ENCODE measurements at places on chromosomes 1 and 21. TPM values are rescaled to one million over a fixed set of nuclear protein-coding genes. Genes with fewer than 3 reads are reported as not detected.

DNA sequence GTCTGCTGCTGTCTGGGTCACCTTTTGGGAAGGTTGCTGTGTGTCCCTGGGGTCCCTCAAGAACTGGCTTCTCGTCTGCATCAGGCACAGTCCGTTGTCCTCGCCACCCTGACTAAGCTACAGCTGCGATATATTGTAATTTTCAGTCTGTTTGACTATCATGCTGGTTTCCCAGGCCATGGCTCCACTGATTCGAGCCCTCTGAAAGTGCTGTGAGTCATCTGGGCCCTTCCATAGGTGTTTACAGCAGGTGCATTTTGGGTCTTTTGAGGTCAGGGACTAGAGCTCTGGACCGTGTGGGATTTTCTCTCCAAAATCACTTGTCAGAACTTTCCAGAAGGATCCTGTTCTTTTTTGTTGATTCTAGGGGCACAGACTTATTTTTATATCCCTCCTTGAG is 52.8 kb downstream of the SPSB1 start:
- no peak for DNase-seq

DNA sequence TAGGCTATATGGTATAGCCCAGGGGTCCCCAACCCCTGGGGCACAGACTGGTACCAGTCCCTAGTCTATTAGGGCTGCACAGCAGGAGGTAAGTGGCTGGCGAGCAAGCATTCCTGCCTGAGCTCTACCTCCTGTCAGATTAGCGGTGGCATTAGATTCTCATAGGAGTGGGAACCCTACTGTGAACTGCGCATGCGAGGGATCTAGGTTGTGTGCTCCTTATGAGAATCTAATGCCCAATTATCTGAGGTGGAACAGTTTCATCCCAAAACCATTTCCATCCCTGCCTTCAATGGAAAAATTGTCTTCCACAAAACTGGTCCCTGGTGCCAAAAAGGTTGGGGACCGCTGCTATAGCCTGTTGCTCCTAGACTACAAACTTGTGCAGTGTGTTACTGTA is 22.8 kb upstream of the ZBTB8A start:
- DNase-seq, result no peak

DNA sequence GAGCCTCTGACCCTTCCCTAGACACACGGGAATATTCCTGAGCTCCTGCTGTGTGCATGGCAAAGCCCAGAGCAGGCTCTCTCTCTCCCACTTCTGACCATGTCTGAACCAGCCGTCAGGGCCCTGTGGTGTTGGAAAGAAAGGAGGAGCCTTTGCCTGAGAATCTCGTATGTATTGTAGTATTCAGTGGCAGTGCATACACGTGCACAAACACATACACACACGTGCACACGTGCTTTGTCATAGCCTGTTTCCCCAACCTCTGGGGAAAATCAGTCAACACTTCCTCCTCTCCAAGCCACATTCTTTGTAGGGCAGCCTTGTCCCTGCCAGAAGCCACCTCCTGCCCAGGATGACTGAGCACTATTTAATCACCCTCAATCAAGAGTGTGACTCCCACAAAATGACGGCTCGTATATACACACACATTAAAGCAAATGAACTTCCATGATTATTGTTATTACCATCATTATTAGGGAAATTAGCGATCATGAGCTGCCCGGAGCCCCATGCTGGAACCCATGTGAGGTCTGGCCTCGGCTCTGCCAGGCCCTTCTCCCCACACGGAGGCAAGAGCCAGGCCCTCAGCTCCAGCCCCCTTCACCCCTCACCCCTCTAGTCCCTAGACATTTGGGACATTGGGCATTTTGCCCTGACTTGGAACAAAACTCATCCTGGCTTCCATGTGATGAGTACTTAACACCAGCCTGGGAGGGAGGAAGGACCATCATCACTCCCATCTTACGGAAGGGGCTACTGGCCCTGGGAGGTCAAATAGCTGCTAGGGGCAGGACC is 331.9 kb downstream of the NPHP4 start:
- DNase-seq, result peak; percentile 68

Gene MMP23B
- 60.2 TPM for total RNA-seq

GRCh38 chr1:52552505-52553361 is at the start of gene TUT4:
Gene TUT4, minus strand, starts transcription at chr1:52553092. Its CDS starts 26,812 bp downstream, at chr1:52526280.
- DNase-seq, result peak; percentile 91

- DNase-seq, result no peak
These were observed 712.0 kb upstream of the PRMT6 start for GRCh38 chr1:106344494-106344893.

GRCh38 chr1:235945775-235946570 is 79.3 kb upstream of the LYST start:
- no peak for DNase-seq

DNA sequence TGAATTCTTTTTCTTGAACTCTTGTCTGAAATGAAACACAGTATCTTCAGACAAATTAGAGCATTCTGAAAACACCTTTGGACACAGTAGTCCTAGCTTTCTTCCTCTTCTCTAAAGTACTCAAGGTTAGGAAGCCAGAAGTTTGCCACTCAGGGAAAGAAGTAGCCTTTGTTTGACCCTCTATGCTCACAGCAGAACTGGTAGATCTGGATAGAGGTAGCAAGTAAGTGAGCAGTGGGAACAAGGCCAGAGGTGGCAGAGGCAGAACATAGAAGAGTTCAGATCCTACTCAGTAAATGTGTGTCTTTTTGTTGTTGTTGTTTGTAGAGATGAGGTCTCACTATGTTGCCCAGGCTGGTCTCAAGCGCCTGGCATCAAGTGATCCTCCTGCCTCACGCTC is 7.4 kb upstream of the PIGR start:
- DNase-seq, result no peak

DNA sequence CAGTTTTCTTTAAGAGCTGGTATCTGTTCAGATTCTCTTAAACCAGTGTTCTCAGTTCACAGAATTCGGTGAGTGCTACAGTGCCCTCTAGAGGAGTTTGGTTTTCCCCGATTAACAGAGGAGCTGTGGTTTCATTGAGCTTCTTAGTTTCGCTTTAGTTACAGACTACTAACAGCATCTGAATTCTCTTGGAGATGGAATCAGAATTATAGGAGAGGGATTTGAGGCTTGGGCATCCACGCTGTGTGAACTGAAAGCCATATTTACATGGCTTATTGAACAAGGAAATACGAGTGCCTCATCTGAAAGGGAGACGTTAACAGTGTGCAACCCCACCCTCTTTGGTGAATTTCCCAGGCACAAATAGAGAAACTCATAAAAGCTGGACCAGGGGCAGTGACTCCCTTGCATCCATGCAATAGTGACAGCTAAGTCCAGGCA is 202.0 kb downstream of the USH2A start:
- DNase-seq, result no peak

GRCh38 chr1:115098979-115099692 is 9.8 kb upstream of the TSPAN2 start:
- DNase-seq, result peak; percentile 78

DNA sequence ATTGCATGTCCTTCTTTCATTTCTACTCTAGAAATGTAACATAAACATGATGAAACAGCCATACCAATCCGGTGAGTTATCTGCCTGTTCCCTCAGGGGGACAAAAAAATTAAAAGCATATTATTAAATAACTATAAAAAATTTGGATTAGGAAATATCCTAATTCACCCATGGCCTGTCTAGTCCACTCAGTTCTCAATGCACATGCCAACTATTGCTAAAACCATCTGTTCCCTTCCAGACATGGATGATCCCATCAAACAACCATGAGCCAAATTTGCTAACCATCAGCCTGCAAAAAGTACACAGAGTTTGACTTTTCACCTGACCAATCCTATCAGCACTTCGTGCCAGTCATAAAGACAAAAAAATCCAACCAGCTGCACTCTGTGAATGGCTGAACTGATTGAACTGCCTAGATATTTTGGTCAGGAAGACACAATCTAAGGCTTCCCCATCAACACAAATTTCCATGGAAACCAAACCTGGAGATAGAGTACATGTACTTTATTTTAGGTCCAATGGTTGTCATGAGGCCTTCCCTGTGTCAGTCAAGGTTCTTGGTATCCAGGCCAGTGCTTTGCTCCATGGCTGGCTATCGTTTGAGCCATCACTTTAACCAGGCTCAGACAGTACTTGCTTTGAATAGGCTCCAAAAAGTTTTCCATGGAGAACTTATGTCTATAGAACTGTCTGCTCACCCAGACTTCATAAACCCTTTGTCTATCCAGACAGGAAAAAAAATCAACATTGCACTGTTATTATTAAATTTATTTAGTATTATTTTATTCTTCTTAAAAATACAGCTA is 570.8 kb downstream of the LTN1 start:
- DNase-seq, result no peak

Gene PADI1
- total RNA-seq, result not detected

Gene PSRC1
- total RNA-seq, result 0.59 TPM

Gene FAM151A
- 0.22 TPM for total RNA-seq

DNA sequence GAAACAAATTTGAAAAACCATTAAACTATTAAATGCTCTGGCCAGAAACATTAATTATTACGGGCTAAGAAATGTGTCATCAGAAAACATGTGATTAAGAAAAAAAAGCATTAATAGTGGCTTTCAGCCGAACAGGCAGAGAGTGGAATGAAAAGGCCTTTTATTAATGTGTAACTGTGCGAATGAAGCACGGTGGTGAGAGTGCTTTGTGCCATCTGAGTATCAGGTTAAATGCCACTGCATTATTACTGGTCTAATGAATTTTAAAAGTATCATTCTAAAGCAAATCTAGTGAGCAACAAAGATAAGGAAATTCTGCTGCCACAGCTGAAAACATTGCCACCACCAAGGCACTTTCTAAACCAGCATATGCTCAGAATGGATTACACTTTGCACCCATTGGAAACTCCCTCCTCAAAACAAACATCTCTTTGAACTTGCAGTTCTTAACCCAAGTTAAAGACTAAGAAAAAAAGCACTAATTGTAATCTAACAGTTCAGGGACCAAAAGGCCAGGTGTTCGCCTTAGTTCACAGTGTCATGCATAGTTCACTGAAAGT is 30.0 kb upstream of the SSX2IP start:
- DNase-seq, result no peak

- no peak for DNase-seq
These were observed 361.6 kb upstream of the PLD5 start for GRCh38 chr1:242886137-242886536.

- DNase-seq, result no peak
These were observed 1131.4 kb downstream of the PLA2G4A start for GRCh38 chr1:187960125-187960638.

DNA sequence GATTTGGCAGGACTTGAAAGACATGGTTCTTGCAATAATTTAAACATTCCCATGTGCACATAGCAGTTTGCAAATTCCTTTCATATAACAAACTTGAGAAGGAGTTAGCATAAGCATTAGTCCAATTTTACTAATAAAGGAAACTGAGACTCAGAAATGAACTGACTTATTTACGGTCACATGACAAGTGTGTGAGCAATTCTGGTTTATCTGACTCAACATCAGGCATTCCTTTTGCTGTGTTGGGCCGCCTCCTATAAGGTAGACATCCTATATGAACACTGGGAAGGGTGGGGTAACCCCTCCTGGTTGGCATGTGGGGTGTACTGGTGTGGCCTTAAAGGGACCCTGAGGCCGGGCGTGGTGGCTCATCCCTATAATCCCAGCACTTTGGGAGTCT is 8.5 kb upstream of the CPT2 start:
- DNase-seq, result no peak

Gene PTGFR
- 2.0 TPM for total RNA-seq

GRCh38 chr21:15410853-15411252 is 318.9 kb upstream of the USP25 start:
- no peak for DNase-seq
